ENCODE measurements at places on chromosomes 2 and 18. TPM values are rescaled to one million over a fixed set of nuclear protein-coding genes. Genes with fewer than 3 reads are reported as not detected.

Gene TMEM247
- not detected for polyA plus RNA-seq

- peak overlapping the region; percentile 35 for H3K27ac ChIP-seq
- no peak for DNase-seq
- H3K36me3 ChIP-seq, result no peaks in the 10 kb centered on the region
Measured at GRCh38 chr2:27897717-27898116, 7.2 kb downstream of the BABAM2 start.

Gene CXCR4
- 368 TPM for polyA plus RNA-seq

DNA sequence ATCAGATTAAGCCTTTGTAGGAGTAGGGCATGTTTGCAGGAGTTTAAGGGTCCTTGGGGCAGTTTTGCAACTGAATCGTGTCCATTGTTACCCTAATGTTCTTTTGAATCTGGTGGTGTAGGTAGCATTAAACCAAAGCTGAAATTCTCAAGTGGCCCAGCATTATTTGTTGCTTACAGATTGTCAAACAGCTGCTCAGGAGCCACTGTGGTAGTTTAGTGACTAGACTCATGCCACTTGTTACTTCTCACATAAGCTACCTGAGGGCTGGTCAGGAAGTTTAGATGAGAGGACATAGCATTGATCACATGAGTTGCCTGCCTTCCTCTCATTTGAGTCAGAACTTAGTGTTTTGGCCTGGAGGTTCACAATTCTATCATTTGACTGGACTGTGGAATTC is 157.6 kb downstream of the HAUS1 start:
- H3K4me1 ChIP-seq, result no peaks in the 10 kb centered on the region
- H3K36me3 ChIP-seq, result peaks cover 15% of the 10 kb centered on the region

- no peaks in the 10 kb centered on the region for H3K36me3 ChIP-seq
- H3K4me3 ChIP-seq, result no peak overlapping the region
- no peaks in the 10 kb centered on the region for H3K27me3 ChIP-seq
- no peak overlapping the region for H3K27ac ChIP-seq
Measured at GRCh38 chr2:122255924-122256323, 500.5 kb downstream of the TSN start.

- H3K4me1 ChIP-seq, result peaks cover 17% of the 10 kb centered on the region
Measured at GRCh38 chr2:61469424-61470121, 1.3 kb downstream of the USP34 start.

DNA sequence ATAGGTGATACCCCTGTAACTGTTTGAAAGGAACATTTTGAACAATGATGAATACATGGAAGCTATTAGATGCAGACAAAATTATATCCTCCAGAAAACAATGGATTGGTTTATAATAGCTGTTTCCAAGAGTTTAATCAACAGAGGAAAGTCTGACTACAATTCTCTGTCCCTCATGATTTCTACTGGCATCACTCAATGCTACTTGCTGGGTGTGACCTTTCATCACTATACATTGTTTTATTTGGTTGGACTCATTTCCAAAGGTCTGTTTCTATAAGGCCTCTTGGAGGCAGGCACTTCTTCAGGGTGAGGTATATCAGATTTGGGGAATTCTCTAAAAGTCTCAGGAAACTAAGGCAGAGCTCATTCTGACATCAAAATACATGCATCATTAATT is 636.1 kb upstream of the SLC8A1 start:
- no peak overlapping the region for H3K4me3 ChIP-seq
- DNase-seq, result no peak
- H3K27me3 ChIP-seq, result no peaks in the 10 kb centered on the region
- H3K27ac ChIP-seq, result no peak overlapping the region
- H3K36me3 ChIP-seq, result no peaks in the 10 kb centered on the region
- no peaks in the 10 kb centered on the region for H3K4me1 ChIP-seq

DNA sequence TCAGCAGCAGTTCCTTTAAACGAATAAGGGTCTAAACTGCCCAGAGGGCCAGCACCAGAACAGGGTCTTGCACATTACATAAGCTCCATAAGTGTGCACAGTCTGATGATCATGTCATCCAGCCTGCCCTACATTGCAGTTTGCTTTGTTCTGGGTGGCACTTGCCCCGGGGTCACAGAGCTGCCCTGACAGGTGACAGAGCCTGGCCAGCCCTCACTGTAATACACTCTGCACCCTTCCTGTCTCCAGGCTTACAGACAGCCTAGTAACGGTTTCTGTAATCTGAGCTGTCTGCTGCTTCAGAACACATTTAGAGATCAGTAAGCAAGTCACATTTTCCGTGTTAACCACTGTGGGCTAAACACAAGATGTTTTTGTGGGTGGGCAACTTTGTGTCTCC is 213.3 kb downstream of the FAM210A start:
- DNase-seq, result no peak
- H3K4me1 ChIP-seq, result peaks cover 7% of the 10 kb centered on the region
- H3K4me3 ChIP-seq, result no peak overlapping the region
- no peaks in the 10 kb centered on the region for H3K36me3 ChIP-seq

Gene MGAT4A
- 262 TPM for polyA plus RNA-seq

Gene SERPINB11
- polyA plus RNA-seq, result not detected

Gene POMC
- polyA plus RNA-seq, result 10.1 TPM

- H3K4me1 ChIP-seq, result peaks cover 6% of the 10 kb centered on the region
- H3K27me3 ChIP-seq, result no peaks in the 10 kb centered on the region
- no peak for DNase-seq
- no peaks in the 10 kb centered on the region for H3K36me3 ChIP-seq
- H3K4me3 ChIP-seq, result no peak overlapping the region
Measured at GRCh38 chr2:47152803-47153202, 2.3 kb downstream of the STPG4 start.

DNA sequence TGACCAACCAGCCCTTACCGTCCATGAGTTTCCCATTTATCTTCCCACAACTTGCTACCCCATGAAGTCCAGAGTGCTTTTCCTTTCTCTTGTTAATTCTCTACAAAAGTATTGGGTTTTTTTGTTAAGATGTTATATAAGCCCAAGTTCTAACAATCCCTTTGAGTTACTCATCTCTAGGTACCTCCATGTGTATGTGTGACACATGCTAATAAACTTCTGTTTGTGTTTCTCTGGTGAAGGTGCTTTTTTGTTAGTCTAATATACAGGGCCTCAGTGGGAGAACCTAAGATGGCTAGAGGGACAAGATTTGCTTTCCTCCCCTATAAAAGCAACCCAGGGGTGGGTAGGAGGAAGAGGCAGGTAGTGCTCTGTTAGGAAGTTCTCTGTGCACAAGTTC is 31.8 kb upstream of the RMDN2 start:
- H3K4me1 ChIP-seq, result peaks cover 33% of the 10 kb centered on the region
- H3K4me3 ChIP-seq, result no peak overlapping the region
- no peaks in the 10 kb centered on the region for H3K27me3 ChIP-seq
- DNase-seq, result no peak
- H3K27ac ChIP-seq, result no peak overlapping the region
- no peaks in the 10 kb centered on the region for H3K36me3 ChIP-seq

DNA sequence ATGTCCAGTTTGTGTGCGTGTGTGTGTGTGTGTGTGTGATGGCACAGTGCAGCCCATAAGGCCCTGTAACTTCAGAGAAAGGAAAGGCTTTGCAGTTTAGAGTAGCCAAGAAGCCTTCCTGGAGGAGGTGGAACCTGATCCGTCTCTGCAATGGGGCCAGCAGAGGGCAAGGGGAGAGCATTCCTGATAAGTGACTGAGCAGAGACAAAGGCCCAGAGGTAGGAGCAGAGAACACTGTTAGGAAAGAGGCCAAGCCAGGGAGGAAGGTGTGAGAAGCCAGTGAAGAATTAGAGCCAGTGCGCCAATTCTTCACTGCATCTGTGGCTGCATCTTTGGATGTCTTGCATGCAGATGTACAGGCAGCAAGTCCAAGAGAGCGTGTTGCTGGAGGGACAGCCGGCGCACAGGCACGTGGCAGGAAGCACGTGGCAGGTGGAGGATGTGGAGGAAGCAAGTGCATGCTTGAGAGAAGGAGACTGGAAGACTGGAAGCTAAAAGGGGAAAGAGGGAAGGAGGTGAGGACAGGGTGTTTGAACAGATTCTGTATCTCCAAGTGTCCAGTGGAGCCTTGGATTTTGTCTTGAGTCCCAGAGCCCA is 196.3 kb downstream of the CTIF start:
- H3K27ac ChIP-seq, result no peak overlapping the region
- no peaks in the 10 kb centered on the region for H3K4me1 ChIP-seq
- H3K27me3 ChIP-seq, result no peaks in the 10 kb centered on the region
- no peaks in the 10 kb centered on the region for H3K36me3 ChIP-seq
- DNase-seq, result no peak
- no peak overlapping the region for H3K4me3 ChIP-seq

DNA sequence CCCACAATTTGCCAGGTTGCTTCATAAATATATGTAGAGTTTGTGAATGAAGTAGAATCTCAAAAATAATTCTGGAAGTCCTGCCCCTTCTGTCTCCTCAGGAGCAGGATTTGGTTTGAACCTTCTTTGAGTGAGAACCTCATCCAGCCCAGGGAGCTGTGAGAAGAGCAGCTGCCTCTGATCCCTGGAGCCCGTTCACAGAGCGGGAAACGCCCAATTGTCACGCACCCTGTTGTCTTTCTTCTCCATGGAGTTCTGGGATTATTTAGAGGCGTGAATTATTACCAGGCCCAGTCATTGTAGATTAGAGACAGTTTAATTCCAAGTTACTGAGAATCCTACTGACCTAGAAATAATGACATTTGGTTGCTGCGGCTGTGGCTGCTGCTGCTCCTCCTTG is 66.1 kb downstream of the TPO start:
- DNase-seq, result no peak
- H3K4me3 ChIP-seq, result no peak overlapping the region
- no peaks in the 10 kb centered on the region for H3K36me3 ChIP-seq
- no peaks in the 10 kb centered on the region for H3K4me1 ChIP-seq
- H3K27ac ChIP-seq, result no peak overlapping the region
- no peaks in the 10 kb centered on the region for H3K27me3 ChIP-seq

GRCh38 chr2:68909793-68910674 is 38.8 kb upstream of the BMP10 start:
- H3K27ac ChIP-seq, result no peak overlapping the region
- no peaks in the 10 kb centered on the region for H3K36me3 ChIP-seq
- peaks cover 62% of the 10 kb centered on the region for H3K4me1 ChIP-seq
- no peaks in the 10 kb centered on the region for H3K27me3 ChIP-seq

Gene UGT1A10
- polyA plus RNA-seq, result not detected

DNA sequence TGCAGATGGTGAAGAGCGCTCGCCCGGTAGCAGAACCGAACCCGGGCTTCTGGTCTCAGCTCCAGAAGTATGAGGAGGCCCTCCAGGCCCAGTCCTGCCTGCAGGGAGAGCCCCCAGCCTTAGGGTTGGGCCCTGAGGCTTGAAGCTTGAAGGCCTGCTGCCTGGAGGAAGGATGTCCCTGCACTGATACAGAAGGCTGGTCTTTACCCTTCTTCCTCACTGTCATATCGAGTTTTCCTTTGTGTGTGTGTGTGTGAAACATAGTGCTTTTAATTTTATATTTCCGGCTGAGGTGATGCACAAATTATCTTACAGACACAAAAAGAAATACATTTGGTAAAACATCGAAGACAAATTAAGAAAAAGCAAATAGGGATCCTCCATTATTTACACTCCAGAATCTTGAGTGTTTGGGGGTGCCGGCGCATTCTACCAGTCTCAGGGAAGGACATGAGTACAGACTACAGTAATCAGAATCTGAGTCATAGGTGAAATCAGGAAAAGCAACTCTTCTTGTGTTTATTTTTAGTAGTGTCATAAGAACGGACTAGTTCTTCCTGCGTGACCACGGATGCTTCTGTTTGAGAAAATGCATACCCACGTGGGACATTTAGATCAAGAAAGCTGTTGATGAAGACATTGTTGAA is 1.3 kb downstream of the DUSP28 start:
- H3K36me3 ChIP-seq, result peaks cover 11% of the 10 kb centered on the region
- DNase-seq, result no peak
- no peaks in the 10 kb centered on the region for H3K27me3 ChIP-seq
- peak overlapping the region; percentile 93 for H3K27ac ChIP-seq
- peak overlapping the region; percentile 82 for H3K4me3 ChIP-seq

Gene FAM237A
- not detected for polyA plus RNA-seq

DNA sequence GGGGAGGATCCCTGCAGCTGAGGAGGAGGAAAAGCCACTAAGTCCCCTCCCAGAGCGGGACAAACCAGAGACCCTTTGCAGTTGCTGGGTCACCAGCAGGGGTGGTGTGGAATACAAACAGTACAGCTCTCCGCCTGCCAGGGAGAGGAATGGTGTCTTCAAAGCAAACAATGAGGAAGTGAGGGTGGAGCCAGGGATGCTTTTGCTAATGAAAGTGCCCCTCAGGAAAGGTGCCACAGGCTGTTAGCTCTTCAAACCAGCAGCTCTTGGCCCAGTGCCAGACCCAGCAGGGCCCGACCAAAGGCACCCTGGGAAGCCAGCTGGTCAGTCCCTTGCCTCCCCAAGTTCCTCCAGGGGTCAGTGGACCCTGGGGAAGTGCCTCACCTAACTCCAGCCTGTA is 102.8 kb downstream of the HIBCH start:
- no peak for DNase-seq
- H3K27me3 ChIP-seq, result no peaks in the 10 kb centered on the region

Gene CBLN2
- polyA plus RNA-seq, result not detected

Gene ERBB4
- not detected for polyA plus RNA-seq

Gene NOL4
- polyA plus RNA-seq, result not detected

DNA sequence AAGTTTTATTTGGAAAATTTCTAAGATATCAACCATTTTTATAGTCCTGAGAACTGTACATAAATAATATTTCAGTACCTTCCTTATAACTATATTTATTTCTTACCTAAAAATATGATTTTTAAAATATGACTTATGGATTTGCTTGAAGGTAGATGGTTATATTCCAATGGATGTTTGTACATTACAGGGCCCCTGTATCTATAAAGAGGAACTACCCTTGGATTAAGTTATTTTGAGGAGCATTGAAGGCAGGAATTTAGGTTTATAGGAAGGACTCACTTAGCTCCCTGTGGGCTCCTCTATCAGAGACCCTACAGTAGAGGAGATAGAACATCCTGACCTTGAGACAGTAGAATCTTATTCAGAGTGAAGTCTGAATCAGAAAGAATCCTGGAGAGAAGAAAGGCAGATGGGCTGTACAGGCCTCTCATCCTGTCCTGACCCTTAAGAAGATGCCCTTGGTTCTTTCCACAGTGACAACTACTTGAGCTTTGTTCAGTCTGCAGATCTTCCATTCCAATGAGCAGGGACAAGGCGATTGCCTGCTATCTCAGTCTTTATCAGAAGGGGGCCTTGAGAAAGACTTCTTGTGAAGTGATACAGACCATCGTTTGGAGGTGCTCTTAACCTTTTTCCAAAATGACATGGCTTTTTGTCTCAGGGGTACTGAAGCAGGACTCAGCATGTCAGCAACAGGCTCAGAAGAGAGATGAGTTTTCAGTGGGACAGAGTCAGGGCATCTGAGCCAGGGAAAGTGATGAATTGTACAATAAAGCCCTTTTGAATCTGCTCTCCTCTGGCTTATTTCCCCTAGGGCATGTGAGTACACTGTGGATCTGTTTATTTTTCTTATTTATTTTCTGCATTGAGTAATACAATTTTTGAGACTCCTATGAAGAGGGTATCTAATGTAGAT is 20.9 kb downstream of the OXER1 start:
- H3K27me3 ChIP-seq, result no peaks in the 10 kb centered on the region
- H3K4me1 ChIP-seq, result no peaks in the 10 kb centered on the region
- H3K36me3 ChIP-seq, result no peaks in the 10 kb centered on the region
- no peak overlapping the region for H3K4me3 ChIP-seq
- DNase-seq, result no peak
- H3K27ac ChIP-seq, result no peak overlapping the region

Gene LYPD6B
- not detected for polyA plus RNA-seq
